Lung microvascular endothelial cell (primary cell): ENCODE measurements at places on chromosomes 5 and 9.

DNA sequence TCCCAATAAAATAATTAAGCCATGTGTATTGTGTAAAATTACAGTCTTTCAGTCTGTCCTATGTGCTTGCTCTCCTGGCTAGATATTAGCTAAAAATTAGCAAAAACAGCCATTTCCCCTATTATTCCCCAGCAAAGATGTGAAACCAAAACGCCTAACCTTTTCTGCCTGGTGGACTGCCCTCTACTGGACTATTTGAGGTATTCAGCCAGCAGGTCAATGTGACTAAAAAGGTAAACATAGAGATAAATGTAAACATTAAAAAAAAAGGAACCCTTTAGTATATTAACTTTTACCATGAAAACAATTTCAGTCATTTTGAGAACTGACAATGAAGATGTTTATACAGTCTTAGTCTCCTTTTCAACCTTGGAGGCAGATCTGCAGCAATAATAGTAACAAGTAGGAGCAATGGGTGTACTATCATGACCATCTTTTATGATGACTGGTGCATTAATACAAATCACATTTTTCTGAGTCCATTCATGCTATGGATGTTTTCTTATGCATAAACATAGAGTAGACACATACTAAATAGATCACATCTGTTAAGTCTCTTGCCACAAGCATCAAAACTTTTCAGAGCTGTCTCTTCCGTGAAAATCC lies 10.1 kb downstream of the ATG12 start:
- peak; percentile 64 for DNase-seq

- DNase-seq: no peak
Observed at GRCh38 chr5:50697739-50698138, 31.3 kb downstream of the PARP8 start.

- DNase-seq: no peak
Observed at GRCh38 chr9:114849450-114849849, 43.6 kb upstream of the TNFSF15 start.

DNA sequence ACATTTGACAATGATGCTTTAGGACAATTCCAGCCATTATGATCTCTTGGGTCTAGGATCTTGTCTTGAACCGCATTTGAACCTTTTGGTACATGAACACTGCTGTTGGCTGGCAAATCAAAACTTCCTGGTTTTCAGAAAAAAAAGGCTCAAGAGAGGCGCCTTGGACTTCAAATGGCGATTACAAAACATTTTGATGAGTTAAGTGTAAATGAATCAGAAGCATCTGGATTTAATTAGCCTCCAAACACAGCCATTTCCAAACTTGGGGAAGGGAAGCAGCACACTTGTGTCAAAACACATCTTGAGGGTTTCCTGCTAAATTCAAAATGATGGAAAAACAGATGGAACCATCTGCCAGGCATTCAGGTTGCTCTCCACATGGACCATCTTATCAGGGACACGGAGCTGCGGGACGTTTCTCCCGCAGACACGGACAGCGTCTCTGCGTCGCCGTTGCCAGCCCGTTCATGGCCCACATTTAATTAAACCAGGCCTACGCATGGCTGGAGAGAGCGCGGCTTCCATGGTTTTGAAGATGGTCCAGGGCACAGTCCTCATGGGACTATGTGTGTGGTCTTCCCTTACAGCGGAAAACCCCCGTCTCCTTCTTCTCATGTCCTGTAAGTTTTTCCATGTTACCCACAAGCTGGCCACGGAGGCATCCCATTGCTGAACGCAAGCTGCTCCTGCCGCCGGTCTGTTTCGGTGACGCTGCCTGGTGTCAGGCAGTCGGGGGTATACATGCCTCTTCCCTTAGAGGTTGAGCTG lies 55.8 kb upstream of the PTCH1 start:
- no peak for DNase-seq
